NCI-H1092 (cell line): ENCODE measurements at places on chromosomes 5 and 9.

DNA sequence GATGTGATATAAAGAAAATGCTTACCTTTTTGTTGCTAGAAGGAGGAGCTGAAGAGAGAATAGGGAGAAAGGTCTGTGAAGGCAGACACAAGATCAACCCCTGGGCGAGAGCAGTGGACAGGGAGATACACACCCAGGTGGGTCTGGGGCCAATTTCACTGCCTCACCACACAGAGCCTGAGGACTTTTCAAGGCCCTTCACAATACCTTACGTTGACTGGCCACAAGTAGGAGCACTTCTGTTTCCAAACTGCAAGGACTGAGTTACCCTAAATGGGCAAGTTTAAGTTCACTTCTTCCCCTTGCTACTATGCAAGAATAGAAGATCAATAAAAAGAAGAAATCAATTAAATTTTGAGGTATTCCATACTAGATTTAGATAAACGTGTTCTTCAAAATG lies 174.5 kb upstream of the SLC12A2 start:
- peak; percentile 8 for DNase-seq

DNA sequence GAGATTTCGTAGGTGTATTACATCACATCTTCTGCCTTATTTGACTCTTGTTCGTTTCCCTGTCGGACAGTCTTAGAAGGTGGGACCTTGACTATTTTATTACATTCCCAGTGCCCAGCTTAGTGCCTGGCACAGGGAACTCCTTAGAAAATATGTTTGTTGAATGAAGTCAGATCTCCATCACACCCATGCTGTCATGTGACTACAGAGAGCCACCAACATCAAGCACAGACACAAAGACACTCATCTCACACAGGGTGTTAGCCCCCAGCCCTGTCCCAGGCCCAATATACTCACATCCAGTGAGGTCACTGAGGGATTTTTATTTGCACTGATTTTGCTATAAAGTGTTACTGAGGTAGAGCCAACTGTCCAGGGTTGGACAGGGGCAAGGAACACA lies 692 bp upstream of the SRA1 start:
- no peak for DNase-seq

DNA sequence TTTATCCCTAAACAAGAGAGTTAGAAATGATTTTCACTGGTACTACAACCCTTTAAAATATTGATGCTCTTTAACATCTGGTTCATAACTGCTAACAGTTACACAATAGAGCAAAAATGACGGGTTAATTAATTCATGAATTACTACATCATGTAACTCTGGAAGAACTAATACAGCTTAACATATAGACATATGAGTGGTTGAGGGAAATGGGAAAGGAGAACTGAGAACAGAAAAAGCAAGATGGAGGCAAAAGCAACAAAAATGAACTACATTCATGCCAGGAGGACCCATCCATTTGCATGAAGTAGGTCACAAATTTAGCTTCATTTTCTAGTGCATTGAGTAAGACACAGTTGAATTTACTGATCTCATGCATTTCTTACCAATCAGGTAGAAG lies 61.8 kb downstream of the C9 start:
- no peak for DNase-seq

- DNase-seq: no peak
Measured at GRCh38 chr9:137233143-137233980, 2.7 kb downstream of the SLC34A3 start.

DNA sequence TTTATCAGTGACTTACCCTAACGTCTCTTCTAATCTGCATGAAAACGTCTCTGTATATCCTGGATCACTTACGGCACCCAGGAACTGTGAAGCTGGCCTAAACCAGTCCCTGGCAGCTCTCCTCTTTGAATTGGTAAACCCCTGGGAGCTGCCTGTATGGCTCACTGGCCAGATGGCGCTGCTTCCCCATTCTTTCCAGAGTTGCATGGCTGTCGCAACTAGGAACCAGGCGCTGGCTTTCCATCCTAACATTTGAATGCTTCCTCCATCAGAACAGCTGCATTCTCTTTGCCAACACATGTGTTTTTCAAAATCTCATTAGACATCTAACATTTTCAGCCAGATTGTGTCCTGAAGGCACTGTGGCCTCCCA lies 8.0 kb upstream of the PCA3 start:
- DNase-seq: peak; percentile 66

GRCh38 chr9:109150925-109151545 lies 16.0 kb downstream of the FRRS1L start:
- no peak for DNase-seq

DNA sequence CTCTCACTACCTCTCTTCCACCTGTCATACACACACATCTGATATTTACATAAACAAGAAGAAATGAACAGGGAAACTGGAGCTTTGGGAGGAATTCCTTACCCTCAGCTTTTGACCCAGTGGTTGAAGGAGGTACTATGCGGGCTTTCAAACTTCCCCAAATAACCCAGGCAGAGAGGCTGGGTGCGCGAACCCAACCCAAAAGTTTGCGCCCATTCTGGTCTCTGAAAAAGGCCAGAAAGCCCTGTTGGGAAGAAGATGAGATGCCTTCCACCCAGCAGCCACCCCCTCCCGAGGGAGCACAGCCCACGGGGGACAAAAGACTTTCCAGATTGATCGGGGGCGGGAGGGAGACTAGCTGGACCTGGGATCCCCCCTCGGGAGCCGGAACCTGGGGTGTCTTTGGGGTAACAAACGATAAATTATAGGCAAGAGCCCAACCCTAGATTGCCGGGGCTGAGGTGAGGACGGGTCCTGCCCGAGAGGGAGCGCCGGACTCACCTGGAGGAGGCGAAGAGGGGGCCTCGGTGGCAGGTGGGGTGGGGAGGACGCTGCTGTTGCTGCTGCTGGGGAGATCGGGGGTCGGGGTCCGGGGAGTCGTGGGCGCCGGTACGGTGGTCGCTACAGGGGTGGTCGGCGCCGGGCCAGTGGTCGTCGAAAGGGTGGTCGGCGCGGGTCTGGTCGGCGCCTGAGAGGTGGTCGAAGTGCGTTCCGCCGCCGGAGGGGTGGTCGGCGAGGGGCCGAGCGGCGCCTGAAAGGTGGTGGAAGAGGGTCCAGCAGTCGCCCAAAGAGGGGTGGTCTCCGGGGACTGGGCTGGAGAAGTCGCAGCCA lies 798 bp downstream of the MEGF9 start:
- no peak for DNase-seq

DNA sequence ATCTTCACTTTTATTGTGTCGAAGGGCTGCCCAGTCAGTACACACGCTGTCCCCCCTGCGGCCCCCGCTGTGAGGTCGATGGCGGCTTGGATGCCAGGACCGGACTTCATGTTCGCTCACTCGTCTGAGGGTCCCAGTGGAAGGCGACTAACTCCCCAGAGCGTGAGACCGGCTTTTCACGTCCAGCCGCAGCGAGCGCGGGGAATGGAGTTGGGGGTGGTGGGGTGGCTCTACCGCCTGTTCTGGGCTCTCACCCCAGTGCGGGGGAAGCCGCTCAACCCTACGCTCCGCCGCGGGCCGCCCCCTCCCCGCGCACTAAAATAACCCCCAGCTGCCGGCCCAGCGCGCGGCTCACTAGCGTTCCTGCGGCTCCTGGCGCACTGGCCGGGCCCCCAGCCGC lies at the start of gene SLC25A2:
Gene SLC25A2, minus strand, starts transcription at position 294 of the 400 bp plus-strand sequence. Its CDS starts 184 bp downstream, at position 110.
- no peak for DNase-seq

- DNase-seq: no peak
Measured at GRCh38 chr9:126144196-126144595, 182.4 kb upstream of the MVB12B start.

- no peak for DNase-seq
Measured at GRCh38 chr9:89803403-89803802, 198.6 kb downstream of the GADD45G start.

DNA sequence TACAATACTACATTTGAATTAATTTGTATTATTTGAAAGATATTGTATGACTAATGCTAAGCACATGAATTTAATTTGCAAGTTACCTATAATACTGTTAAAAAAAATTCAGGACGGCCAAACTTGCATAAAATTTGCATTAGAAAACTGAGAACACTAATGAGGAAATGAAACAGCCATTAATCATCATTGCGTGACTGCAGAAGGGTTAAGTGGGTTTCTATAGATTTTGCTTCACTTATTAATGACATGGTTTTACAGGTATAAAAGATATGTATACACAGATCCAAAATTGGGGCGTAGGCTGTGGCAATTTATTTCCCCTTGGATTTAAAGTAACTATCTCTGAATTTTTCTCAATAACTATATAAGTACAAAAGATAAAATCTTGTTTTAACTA lies 882.6 kb downstream of the PTPRD start:
- DNase-seq: no peak

GRCh38 chr5:74212336-74212735 lies 428.2 kb downstream of the ENC1 start:
- DNase-seq: no peak

- DNase-seq: no peak
Measured at GRCh38 chr5:7348168-7348854, 47.6 kb upstream of the ADCY2 start.

DNA sequence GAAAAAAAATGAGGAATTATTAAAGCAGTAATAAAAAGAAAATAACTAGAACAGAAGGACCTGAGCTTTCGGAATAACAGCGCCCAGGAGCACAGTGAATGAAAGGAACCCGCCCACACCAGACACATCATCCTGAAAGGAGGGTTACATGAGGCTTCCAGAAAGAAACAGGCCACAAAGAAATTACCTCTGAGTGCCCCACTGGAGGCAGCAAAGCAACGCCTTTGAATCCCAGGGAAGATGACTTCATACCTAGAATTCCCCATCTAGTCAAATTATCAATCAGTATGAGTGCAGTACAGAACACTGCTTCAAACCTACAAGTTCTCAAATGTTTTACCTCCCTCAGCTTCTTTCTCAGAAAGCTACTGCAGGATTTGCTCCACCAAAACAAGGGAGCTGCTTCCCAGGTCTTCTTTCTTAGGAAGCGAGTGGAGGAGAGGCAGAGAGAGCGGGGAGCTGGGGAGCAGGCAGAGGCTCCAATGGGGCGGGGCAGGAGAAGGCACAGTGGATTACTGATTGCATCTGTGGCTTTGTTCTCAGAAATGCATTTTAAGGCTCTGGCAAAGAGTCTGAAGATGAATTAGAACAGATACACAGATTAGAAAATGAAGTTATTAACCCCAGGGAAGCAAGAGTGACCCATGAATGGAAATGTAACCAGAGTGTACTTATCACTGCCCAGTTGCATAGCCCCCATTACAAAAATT lies 87.1 kb downstream of the SEMA4D start:
- DNase-seq: no peak

DNA sequence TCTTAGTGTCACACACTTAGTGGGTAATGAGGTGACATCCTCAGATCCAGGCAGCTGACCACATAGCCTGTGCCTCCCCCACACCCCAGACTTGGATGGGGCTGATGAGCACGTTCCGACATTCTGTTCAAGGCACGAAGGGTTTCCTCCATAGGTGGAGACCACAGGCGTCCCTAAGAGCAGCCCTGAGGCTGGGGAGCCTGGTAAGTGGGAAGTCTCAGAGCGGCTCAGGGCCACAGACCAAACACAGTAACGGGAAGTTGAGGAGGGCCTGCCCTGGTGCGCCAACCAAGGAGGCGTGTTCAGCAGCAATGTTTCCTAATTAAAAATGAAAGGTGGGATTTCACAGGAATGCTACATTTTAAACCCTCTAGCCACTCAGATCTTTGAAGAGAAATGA lies 102.3 kb upstream of the PHYKPL start:
- DNase-seq: no peak

DNA sequence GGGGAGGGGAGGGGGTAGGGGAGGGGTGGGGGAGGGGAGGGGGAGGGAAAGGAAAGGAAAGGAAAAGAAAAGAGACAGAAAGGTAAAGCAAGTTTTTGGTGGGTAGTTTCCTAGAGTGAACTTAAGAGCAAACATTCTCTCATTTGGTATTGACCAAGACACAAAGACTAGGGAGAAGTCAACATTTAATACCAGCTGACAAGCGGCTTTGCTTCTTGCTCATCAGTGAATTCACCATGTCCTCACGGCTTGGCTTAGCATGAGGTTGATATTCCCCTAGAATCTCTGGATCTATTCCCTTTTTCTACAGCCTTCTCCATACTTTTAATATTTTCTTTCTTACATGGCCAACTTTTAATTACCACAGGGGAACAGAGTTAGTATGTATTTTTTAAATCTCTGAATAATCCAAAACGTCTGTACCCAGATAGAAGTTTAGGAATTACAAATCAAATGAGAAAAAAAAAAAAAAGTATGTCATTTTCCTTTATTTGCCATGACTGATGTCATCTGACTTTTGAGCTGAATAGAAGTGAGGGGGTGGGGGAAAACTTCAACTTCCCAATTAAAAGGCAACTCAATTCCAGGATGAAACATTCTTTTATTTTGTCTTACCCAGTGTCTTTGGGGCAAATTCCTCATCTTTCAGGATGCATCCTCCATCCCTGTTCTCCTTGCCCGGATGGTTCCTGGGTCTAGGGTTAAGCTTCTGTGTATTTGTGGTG lies 40.1 kb upstream of the GLIS3 start:
- no peak for DNase-seq

GRCh38 chr5:135219868-135220267 lies 179.2 kb downstream of the MACROH2A1 start:
- DNase-seq: no peak

DNA sequence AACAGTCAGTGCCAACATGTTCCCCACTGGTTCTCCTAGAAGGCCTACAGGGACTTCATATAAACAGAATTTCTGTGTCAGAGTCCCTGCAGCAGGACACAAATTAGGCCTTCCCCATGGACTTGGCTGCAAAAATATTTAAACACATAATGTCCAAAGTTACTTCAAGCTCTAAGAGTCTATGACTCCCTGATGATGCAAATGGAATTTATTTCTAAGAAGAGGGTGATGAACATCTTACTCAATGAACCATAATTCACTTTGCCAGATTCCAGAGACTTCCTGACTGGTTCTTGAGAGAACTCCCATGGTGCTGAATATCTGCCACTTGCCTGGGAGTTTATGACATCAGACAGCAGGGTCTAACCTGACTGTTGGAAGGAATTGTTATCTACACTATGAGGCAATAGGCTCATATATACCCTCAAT lies 32.7 kb upstream of the ADRA1B start:
- no peak for DNase-seq

GRCh38 chr9:129496473-129497004 lies 124.4 kb downstream of the C9orf50 start:
- peak; percentile 80 for DNase-seq

DNA sequence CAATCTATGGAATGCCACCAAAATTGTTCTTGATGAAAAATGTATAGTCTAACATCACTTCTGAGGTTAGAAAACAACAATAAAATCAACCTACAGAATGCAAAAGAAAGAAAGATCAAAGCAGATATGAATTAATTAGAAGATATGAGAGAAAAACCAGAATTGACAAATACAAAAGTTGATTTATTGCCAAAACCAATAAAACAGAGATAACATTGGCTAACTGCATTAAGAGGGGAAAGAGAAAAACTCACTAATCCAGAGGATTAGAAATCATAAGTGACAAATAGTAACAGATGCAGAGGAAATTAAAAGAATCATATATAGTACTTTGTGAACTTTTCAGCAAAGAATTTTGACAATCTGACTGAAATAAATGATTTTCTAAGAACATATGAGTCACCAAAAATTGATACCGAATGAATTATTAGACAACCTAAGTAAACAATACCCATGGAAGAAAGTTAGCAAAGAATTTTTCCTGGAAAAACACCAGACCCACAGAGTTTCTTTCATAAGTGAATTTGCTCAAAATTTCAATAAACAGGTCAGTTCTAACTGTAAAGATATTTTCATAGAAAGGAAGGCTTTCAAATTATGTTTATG lies 167.7 kb downstream of the AOPEP start:
- no peak for DNase-seq
